RPMI7951 (cell line): ENCODE measurements at places on chromosomes 2 and 18. TPM values are rescaled to one million over a fixed set of nuclear protein-coding genes. Genes with fewer than 3 reads are reported as not detected.

- no peak for DNase-seq
Observed at GRCh38 chr2:112181571-112182290, 43.5 kb downstream of the FBLN7 start.

DNA sequence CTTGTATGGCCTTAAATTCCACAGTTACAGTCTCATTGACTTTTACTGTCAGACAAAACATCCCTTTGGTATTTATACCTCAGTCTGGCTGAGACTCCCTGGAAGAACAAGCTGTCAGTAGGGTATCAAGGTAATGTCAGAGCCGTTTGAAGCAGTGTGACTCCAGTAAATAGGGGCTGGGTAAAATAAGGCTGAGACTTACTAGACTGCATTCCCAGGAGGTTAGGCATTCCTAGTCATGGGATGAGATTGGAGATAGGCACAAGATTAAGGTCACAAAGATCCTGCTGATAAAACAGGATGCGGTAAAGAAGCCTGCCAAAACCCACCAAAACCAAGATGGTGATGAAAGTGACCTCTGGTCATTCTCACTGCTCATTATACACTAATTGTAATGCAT is 219.5 kb upstream of the SKOR2 start:
- no peak for DNase-seq

Gene PCARE
- not detected in 2 replicates for total RNA-seq

DNA sequence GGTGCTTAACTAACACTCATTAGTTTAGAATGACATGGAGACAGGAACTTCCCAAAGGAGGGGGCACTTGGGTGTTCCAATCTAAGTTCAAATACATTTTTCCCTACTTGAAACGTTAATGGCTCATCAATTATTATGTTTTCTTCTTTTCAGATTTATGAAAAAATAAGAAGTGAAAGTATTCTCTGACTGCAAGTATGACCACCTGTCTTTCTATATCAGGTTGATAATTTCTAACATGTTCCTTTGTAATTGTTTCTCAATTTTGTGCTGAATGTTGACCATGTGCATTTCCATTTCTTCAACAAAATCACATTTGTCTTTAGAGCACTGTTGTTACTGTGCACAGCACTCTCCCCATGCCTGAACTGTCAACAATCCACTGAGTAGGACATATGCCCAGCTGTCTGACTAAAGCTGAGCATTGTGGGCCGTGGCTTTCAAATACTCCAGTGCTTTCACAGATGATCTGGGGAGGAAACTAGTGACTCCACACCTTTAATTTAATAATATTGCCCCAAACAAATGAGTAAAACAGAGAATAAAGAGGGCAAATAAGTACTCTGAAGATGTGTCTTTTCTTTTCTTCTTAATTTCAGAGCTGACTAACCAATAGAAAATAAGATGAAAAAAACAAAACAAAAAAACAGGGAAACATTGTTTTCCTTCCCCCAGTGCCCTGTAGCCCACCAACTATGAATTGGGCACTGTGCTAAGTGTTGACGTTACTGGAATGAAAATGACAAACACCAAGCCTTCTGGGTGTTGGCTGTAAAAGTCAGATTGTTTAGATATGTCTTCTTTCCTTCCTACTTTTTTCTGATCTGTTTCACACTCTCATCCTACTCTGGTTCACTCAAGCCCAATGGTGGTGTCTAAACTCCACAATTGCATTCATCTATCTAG is 16.0 kb downstream of the LANCL1 start:
- no peak for DNase-seq

DNA sequence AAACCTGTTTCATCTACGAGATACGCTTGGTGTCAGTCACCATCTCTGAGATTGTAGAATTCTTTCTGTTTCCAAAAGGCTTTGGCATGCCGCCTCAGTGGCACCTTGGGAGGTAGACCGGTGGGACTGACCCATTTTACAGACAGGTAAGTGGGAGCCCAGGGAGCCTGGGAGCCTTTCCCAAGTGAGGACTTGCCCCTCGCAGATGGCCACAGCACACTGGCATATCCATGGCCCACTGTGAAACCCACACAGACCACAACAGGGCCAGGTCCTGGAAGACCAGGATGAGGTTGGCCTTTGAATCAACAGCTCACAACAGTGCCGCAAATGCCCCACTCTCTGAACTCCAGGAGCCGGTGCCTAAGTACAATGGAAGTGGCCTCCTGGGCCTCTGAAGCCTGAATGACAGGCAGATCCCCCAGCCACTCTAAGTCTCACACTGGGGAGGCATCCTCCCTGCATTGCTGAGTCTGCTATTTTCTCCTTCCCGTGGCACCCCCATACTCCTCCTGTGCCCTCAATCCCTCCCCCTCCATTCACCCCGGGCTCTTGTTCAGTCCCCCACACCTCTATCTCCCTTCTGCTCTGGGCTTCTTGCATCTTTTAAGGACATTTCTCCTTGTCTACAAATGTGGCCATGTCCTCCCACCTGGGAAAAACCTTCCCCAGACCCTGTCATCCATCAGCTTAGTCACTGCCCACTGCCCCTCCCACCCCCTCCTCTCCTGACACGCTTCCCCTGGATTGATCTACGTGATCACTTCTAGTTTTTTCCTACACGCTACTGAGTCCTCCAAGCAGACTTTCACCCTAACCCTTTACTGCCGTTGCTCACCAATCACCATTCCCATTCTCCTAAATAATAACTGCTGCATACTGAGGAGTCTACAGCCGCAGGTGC is 26.2 kb downstream of the CENPA start:
- DNase-seq, result no peak

Gene RPIA
- 6.8 and 10.3 TPM in 2 replicates for total RNA-seq

GRCh38 chr2:184141866-184142265 is 456.5 kb upstream of the ZNF804A start:
- DNase-seq, result no peak
